Upper lobe of right lung (tissue), 1 donor: ENCODE measurements at places on chromosomes 4 and X. TPM values are rescaled to one million over a fixed set of nuclear protein-coding genes. Genes with fewer than 3 reads are reported as not detected.

GRCh38 chr4:153579872-153580271, 104.2 kb upstream of the TLR2 start:
- peaks cover 13% of the 10 kb centered on the region for H3K36me3 ChIP-seq
- H3K27me3 ChIP-seq: no peaks in the 10 kb centered on the region
- no peaks in the 10 kb centered on the region for H3K4me1 ChIP-seq
- no peak for DNase-seq
- H3K27ac ChIP-seq: no peak overlapping the region
- H3K4me3 ChIP-seq: no peak overlapping the region

GRCh38 chr4:3340700-3341083, 47.9 kb downstream of the RGS12 start:
- peak; percentile 93 for DNase-seq
- H3K4me3 ChIP-seq: no peak overlapping the region
- no peaks in the 10 kb centered on the region for H3K27me3 ChIP-seq
- peaks cover 4% of the 10 kb centered on the region for H3K4me1 ChIP-seq

DNA sequence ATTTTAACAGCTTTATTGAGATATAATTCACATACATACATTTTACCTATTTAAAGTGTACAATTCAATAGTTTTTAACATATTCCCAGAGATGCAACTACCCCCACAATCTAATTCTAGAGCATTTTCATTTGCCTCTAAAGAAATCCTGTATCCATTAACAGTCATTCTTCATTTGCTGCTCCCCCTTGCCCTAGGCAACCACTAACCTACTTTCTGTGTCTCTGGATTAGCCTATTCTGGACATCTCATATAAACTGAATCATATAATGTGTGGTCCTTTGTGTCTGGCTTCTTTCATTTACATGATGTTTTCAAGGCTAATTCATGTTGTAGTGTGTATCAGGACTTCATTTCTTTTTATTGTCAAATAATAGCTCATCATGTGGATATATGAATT, 105.1 kb upstream of the GRPR start:
- H3K27me3 ChIP-seq: no peaks in the 10 kb centered on the region
- H3K4me1 ChIP-seq: no peaks in the 10 kb centered on the region
- H3K27ac ChIP-seq: no peak overlapping the region
- H3K36me3 ChIP-seq: no peaks in the 10 kb centered on the region

DNA sequence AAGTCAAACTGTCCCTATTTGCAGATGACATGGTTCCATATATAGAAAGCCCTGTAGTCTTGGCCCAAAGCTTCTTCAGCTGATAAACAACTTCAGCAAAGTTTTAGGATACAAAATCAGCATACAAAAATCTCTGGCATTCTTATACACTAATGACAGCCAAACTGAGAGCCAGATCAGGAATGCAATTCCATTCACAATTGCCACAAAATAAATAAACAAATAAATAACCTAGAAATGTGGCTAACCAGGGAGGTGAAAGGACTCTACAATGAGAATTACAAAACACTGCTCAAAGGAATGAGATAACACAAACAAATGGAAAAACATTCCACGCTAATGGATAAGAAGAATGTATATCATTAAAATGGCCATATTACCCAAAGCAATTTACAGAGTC, 52.9 kb upstream of the CXCL8 start:
- DNase-seq: no peak
- H3K27ac ChIP-seq: no peak overlapping the region
- no peaks in the 10 kb centered on the region for H3K27me3 ChIP-seq

- no peaks in the 10 kb centered on the region for H3K27me3 ChIP-seq
- no peak overlapping the region for H3K4me3 ChIP-seq
- no peaks in the 10 kb centered on the region for H3K36me3 ChIP-seq
These were observed 140.6 kb downstream of the GPM6A start for GRCh38 chr4:175671491-175671934.

DNA sequence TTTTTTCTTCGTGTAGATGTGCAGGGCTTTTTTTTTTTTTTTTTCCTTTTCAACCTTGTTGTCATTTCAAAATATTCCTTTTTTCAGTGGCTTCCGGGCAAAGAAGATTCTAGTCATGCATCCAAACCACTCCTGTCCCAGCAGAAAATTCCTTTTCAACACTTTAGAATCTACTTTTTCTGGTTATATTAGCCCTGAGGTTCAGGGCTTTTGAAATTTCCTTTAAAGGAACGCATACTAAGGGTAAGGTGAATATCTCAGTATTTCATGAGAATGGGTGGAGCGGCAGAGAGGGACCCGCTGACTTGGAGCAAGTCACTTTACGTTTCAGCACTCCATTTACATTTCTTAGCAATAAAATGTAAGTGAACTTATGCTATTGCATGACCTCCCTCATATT, 15.6 kb upstream of the TENM3 start:
- H3K4me3 ChIP-seq: no peak overlapping the region
- no peak for DNase-seq
- no peak overlapping the region for H3K27ac ChIP-seq
- no peaks in the 10 kb centered on the region for H3K36me3 ChIP-seq
- H3K4me1 ChIP-seq: no peaks in the 10 kb centered on the region

DNA sequence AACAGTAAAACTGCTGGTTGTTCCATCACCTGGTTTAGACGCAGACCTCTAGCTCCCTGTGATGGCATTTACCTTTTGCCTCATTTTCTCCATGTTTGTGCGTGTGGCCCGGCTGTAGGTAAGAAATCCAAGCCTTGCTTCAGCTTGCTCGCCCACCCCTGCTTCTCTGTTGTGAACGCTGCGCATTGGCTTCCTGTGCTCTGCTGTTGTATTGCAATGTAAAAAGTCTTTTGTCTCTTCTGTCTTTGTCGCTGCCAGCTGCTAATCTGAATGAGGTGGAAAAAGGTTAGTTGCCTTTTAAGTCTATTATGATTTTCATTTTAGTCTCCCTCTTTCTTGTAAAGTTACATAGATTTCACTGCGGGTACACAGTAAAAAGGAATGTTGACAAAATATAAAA, 127.3 kb upstream of the PACRGL start:
- H3K27me3 ChIP-seq: no peaks in the 10 kb centered on the region
- H3K4me3 ChIP-seq: no peak overlapping the region
- no peaks in the 10 kb centered on the region for H3K4me1 ChIP-seq
- DNase-seq: no peak

DNA sequence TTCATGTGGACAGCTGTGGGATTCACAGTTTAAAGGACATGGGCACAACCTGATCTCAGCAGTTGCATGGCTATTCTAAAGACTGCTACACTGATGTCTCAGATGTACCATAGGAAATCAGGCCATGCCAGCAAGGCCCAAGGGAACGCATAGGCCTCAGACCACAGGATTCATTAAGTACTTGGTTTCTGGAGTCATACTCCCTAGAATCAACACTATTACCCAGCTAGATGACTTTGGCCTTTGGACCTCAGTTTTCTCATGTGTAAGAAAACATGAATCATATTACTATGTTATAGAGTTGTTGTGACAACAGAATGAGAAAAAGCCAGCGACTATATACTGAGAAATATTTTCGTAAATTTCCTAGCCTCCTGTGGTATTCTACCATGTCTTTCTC, 67.9 kb downstream of the NHS start:
- H3K4me1 ChIP-seq: no peaks in the 10 kb centered on the region
- H3K27ac ChIP-seq: no peak overlapping the region
- no peak for DNase-seq
- no peaks in the 10 kb centered on the region for H3K27me3 ChIP-seq
- H3K36me3 ChIP-seq: no peaks in the 10 kb centered on the region

GRCh38 chr4:33882246-33882990, 2361.9 kb downstream of the ARAP2 start:
- no peak overlapping the region for H3K4me3 ChIP-seq
- H3K4me1 ChIP-seq: no peaks in the 10 kb centered on the region
- no peaks in the 10 kb centered on the region for H3K36me3 ChIP-seq
- H3K27ac ChIP-seq: no peak overlapping the region

DNA sequence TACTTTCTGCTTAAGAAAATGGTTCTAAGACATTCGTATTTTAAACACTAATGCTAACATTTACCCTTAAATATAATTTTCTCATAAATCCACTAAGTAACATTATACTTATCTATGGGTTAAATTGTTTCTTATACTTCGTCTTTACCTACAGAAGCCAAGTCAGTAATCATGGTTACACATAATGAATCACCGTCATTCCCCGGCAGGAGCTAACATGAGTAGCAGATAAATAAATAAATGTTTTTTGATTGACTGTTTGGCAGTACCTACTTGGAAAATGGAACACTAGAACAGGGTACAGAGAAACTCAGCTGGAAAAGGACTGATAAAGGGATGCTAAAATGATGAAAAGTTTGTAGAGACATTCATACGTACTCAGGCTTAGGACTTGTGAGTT, 430.4 kb downstream of the ACTRT1 start:
- no peak overlapping the region for H3K4me3 ChIP-seq
- no peak overlapping the region for H3K27ac ChIP-seq
- no peaks in the 10 kb centered on the region for H3K4me1 ChIP-seq
- H3K36me3 ChIP-seq: no peaks in the 10 kb centered on the region
- H3K27me3 ChIP-seq: no peaks in the 10 kb centered on the region

- no peak for DNase-seq
- no peaks in the 10 kb centered on the region for H3K27me3 ChIP-seq
- no peak overlapping the region for H3K27ac ChIP-seq
- no peaks in the 10 kb centered on the region for H3K36me3 ChIP-seq
- no peaks in the 10 kb centered on the region for H3K4me1 ChIP-seq
These were observed 47.5 kb upstream of the STS start for GRCh38 chrX:7100022-7100421.

GRCh38 chr4:39655876-39656275, 17.2 kb upstream of the SMIM14 start:
- no peaks in the 10 kb centered on the region for H3K36me3 ChIP-seq
- no peak for DNase-seq
- H3K27me3 ChIP-seq: no peaks in the 10 kb centered on the region
- H3K4me1 ChIP-seq: no peaks in the 10 kb centered on the region

- H3K36me3 ChIP-seq: no peaks in the 10 kb centered on the region
- no peak for DNase-seq
- H3K27me3 ChIP-seq: no peaks in the 10 kb centered on the region
- H3K4me3 ChIP-seq: no peak overlapping the region
- H3K27ac ChIP-seq: no peak overlapping the region
- H3K4me1 ChIP-seq: no peaks in the 10 kb centered on the region
These were observed 612.0 kb downstream of the ADGRL3 start for GRCh38 chr4:61812171-61812570.

- no peak overlapping the region for H3K27ac ChIP-seq
- no peaks in the 10 kb centered on the region for H3K36me3 ChIP-seq
- H3K4me1 ChIP-seq: peaks cover 20% of the 10 kb centered on the region
These were observed 11.5 kb downstream of the SMAD1 start for GRCh38 chr4:145493166-145493565.

DNA sequence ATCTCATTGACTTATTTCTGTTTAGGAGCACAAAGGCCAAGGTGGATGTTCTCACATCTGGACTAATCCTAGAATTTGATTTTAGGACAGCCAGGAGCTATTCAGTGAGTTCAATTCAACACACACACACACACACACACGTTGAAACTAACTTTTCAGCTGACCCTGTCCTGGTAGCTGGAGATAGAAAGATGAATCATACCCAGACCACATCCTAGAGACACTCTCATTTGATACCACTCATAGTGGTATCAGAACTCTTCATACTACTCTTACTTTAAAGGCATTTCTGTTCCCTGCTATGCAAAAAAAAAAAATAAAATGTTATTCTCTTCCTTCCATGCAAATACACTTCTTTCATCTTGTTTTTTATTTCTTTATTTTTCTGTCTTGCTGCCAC, 36.7 kb downstream of the KLF8 start:
- peaks cover 7% of the 10 kb centered on the region for H3K36me3 ChIP-seq
- no peak overlapping the region for H3K27ac ChIP-seq
- H3K4me1 ChIP-seq: no peaks in the 10 kb centered on the region
- H3K27me3 ChIP-seq: no peaks in the 10 kb centered on the region
- no peak for DNase-seq
- H3K4me3 ChIP-seq: no peak overlapping the region

- DNase-seq: no peak
- H3K27me3 ChIP-seq: no peaks in the 10 kb centered on the region
- H3K27ac ChIP-seq: no peak overlapping the region
- H3K4me1 ChIP-seq: no peaks in the 10 kb centered on the region
- H3K36me3 ChIP-seq: no peaks in the 10 kb centered on the region
- H3K4me3 ChIP-seq: no peak overlapping the region
These were observed 24.3 kb upstream of the ZNF330 start for GRCh38 chr4:141196227-141196933.

- H3K4me3 ChIP-seq: no peak overlapping the region
- H3K27ac ChIP-seq: no peak overlapping the region
- no peaks in the 10 kb centered on the region for H3K27me3 ChIP-seq
- no peak for DNase-seq
These were observed 46.2 kb downstream of the GUCY1B1 start for GRCh38 chr4:155805016-155805415.

GRCh38 chrX:77802201-77802600, 16.2 kb upstream of the ATRX start:
- H3K27ac ChIP-seq: no peak overlapping the region
- H3K4me1 ChIP-seq: no peaks in the 10 kb centered on the region
- H3K4me3 ChIP-seq: no peak overlapping the region
- H3K27me3 ChIP-seq: no peaks in the 10 kb centered on the region

Gene PF4V1
- not detected for total RNA-seq

Gene PDZD4
- 8.3 TPM for total RNA-seq

Gene DSPP
- not detected for total RNA-seq

Gene RXFP1
- 7.9 TPM for total RNA-seq

Gene FATE1
- not detected for total RNA-seq

Gene TMEM144
- 15.5 TPM for total RNA-seq

Gene HGFAC
- total RNA-seq: 1.2 TPM

Gene DKK2
- total RNA-seq: 15.1 TPM

Gene CYTL1
- total RNA-seq: 11.5 TPM

Gene SCOC
- total RNA-seq: 45.4 TPM

Gene RHOXF1
- 0.72 TPM for total RNA-seq
